ENCODE measurements at places on chromosomes 11 and 22. TPM values are rescaled to one million over a fixed set of nuclear protein-coding genes. Genes with fewer than 3 reads are reported as not detected.

The PDE2A gene
- 159 TPM for total RNA-seq

The PTPRCAP gene
- 0.49 TPM for total RNA-seq

The BIRC3 gene
- 17.7 TPM for total RNA-seq

The PRR33 gene
- not detected for total RNA-seq

The YPEL1 gene
- total RNA-seq: 8.3 TPM

The OR51B2 gene
- not detected for total RNA-seq

The DESI1 gene
- 18.9 TPM for total RNA-seq

The NTM gene
- total RNA-seq: 0.06 TPM

The ALG12 gene
- total RNA-seq: 11.5 TPM

The APLNR gene
- 11.5 TPM for total RNA-seq

The GUCD1 gene
- 174 TPM for total RNA-seq

The MIEF1 gene
- total RNA-seq: 12.6 TPM

Measured in bladder microvascular endothelial cell (primary cell).